Smooth muscle cell of the coronary artery (primary cell): ENCODE measurements at places on chromosomes 4 and X. TPM values are rescaled to one million over a fixed set of nuclear protein-coding genes. Genes with fewer than 3 reads are reported as not detected.

Gene MTMR8
- 0.08 TPM in 1 of 2 replicates, not detected in the other for total RNA-seq

Gene GYPE
- 0.59 and 1.3 TPM in 2 replicates for total RNA-seq

Gene PCDH18
- total RNA-seq: 33.4 and 297 TPM in 2 replicates

Gene RPA4
- total RNA-seq: 0.45 and 1.4 TPM in 2 replicates

Gene TEC
- total RNA-seq: 0.38 and 0.94 TPM in 2 replicates

Gene KCTD8
- total RNA-seq: 0.47 and 3.6 TPM in 2 replicates

Gene PNMA5
- total RNA-seq: not detected in 2 replicates

Gene TGIF2LX
- total RNA-seq: not detected in 2 replicates

Gene NEXMIF
- total RNA-seq: under 0.01 TPM in 1 of 2 replicates, not detected in the other

Gene USP17L27
- total RNA-seq: not detected in 2 replicates

Gene NPY1R
- total RNA-seq: under 0.01 and 0.12 TPM in 2 replicates

Gene STBD1
- 2.5 and 4.5 TPM in 2 replicates for total RNA-seq

Gene NUDT6
- total RNA-seq: 4.8 and 6.6 TPM in 2 replicates

Gene CNKSR2
- 1.3 and 5.3 TPM in 2 replicates for total RNA-seq

Gene GAGE12E
- total RNA-seq: not detected in 2 replicates

Gene HSFX1
- 0.23 and 0.35 TPM in 2 replicates for total RNA-seq

Gene CFP
- 0.12 and 0.15 TPM in 2 replicates for total RNA-seq

Gene CLTRN
- 0.47 TPM in 1 of 2 replicates, not detected in the other for total RNA-seq

Gene SLC10A4
- not detected in 2 replicates for total RNA-seq
